ENCODE measurements at places on chromosomes 4 and X.

- DNase-seq, result no peak
Measured at GRCh38 chr4:138542191-138542776, 300.1 kb upstream of the SLC7A11 start.

DNA sequence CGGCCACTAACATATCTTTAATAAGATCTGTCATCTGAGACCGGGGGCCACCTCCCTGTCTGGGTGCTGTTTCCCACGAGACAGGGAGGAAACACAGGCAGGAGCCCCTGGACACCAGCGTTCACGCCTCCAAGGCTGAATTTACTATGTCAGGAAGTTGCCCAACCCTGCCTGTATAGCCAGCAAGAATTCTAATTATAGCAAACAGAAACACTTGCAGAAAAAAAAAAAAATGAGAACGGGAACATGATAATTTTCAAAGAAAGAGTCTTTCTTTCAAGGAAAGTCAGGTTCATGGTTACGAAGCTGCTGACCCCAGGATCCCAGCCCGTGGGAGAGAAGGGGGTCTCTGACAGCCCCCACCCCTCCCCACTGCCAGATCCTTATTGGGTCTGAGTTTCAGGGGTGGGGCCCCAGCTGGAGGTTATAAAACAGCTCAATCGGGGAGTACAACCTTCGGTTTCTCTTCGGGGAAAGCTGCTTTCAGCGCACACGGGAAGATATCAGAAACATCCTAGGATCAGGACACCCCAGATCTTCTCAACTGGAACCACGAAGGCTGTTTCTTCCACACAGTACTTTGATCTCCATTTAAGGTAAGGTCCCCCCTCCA is at the start of gene IL3RA:
TSS of gene IL3RA (plus strand) at position 455 of the 613 bp plus-strand sequence. CDS start 4,981 bp downstream, outside the sequence.
- no peak for DNase-seq

DNA sequence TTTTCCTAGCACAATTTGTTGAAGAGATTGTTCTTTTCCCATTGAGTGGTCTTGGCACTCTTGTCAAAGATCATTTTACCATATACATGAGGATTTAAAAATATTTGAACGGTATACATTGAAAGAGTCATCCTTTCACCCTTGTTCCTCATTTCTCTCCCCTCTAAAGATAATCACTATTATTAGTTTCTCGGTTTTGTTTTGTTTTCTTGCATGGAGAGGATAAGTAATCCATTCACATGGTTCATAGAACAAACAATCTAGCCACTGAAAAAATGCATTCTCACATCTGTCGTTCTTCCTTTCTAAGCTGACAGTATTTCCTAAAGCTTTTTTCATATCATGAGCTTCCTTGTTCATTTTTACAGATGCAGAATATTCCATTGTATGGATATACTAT is 39.2 kb upstream of the MSMO1 start:
- DNase-seq, result no peak

DNA sequence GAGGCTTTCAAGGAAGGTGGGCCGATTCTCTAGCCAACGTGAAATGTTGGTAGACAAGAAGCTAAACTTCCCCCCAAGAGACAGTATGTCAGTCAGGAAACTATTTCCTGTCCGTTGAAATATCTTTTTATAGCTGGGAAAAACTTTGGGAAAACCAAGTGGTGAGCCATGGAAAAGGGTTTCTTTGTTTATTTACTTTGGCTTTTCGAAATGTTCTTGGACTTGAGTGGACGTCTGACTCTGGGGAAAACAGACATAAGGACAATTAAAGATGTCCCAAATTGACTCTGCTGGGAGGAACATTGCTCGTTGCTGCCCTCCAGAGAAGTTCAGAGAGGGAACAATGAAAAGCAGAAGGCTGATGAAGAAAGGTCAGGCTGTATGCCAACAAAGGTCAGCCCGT is 295.4 kb downstream of the RAPGEF2 start:
- no peak for DNase-seq

DNA sequence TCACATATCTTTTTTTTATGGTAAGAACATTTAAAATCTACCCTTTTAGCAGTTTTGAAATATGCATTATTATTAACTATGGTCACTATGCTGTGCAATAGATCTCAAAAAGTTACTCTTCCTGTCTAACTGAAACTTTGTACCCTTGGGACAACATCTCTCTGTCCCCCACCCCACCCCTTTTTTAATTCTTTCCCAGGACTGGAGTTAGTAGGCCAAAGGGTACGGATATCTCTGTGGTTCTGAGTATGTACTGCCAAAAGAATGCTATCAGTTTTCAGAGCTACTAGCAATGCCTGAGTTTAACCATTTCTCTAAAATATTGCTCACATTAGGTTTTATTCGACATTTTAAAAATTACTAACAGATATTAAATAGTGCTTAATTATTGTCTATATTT is 4.7 kb upstream of the FAM241A start:
- no peak for DNase-seq

DNA sequence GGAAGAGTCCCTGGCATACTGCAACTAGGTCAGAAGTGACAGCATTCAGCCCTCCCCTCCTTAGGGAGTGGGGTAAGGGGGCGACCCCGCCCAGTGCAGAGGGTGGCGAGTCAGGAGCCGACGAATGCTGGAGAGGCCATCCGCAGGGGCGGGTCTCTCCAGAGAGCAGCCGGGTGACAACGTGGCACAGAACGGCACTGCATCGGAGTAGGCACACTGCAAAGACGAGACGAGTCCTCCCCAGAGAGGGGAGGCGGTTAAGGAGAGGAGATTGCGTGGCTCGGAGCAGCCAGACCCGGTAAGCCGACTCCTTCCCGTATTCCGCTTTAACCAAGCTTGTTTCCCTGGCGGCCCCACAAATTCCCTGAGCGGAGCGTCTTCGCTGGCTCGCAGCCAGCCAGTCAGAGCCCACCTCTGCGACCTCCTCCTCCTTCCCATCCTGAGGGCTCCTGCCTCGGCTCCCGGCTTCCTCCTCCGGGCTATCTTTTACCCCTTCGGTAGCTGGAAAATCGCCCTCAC is 54.9 kb downstream of the LINC00632 start:
- DNase-seq, result no peak

DNA sequence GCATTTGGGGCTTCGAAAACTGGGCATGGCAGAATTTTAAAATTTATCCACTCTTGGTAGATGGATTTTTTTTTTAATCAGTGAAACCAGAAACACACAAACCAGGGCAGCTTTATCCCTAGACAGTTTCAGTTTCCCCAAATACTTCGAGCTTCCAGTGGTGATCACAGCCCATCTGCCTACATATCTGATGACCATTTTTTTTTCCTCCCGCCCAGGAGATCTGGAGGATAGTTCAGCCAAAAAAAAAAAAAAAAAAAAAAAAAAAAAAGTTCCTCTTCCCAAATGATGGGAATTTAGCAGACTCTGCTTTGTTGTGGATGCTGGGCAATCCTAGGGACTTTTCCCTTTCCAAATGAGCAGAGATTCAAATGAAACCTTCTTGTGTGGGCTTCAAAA is 1.0 kb upstream of the TBC1D9 start:
- no peak for DNase-seq

GRCh38 chr4:26028793-26029567 is 115.0 kb downstream of the SMIM20 start:
- peak; percentile 22 for DNase-seq

DNA sequence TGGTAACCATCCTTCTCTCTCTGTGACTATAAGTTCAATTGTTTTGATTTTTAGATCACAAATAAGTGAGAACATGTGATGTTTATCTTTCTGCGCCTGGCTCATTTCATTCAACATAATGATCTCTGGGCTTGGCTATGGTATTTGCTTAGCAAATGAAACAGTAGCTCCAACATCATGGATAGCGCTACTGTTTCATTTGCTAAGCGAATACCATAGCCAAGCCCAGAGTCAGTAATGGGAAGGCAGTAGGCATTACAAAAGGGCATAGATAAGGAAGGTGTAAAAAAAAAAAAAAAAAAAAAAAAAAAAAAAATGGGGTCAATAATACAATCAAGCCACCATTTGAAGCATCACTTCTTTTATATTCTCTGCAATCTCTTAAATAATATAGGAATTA is 469.0 kb upstream of the ATOH1 start:
- DNase-seq, result no peak

- DNase-seq, result no peak
Measured at GRCh38 chr4:39998659-39999345, 21.1 kb upstream of the PDS5A start.

DNA sequence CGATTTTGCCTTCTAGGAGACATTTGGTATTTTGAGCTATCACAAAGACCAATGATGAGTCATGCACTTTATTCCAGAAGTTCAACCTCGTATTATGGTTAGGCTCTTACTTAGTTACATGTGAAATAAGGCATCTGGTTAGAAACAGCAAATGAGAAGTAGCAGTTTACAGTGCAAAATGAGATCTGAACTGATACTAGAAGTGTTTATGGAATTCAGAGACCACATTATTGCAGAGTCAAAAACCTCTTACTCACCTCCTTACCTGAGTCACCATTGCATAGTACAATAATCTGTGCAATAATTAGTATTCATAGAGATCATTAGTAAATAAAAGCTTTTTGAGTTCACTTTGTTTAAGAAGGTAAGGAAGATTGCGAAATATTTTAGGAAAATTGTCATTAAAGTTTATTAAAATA is 38.7 kb downstream of the SEC24B start:
- no peak for DNase-seq

- no peak for DNase-seq
Measured at GRCh38 chrX:49111791-49112190, 11.7 kb downstream of the GPKOW start.

GRCh38 chr4:14524276-14524675 is 478.0 kb upstream of the CPEB2 start:
- no peak for DNase-seq

- no peak for DNase-seq
Measured at GRCh38 chr4:52407545-52407944, 251.6 kb downstream of the USP46 start.

GRCh38 chr4:76377911-76378310 is 43.0 kb downstream of the CCDC158 start:
- peak; percentile 8 for DNase-seq

- no peak for DNase-seq
Measured at GRCh38 chr4:79757600-79757999, 315.4 kb downstream of the ANTXR2 start.

GRCh38 chr4:94448815-94449375 is 2.8 kb upstream of the PDLIM5 start:
- no peak for DNase-seq

- DNase-seq, result no peak
Measured at GRCh38 chr4:2415881-2416563, 2.4 kb downstream of the ZFYVE28 start.

DNA sequence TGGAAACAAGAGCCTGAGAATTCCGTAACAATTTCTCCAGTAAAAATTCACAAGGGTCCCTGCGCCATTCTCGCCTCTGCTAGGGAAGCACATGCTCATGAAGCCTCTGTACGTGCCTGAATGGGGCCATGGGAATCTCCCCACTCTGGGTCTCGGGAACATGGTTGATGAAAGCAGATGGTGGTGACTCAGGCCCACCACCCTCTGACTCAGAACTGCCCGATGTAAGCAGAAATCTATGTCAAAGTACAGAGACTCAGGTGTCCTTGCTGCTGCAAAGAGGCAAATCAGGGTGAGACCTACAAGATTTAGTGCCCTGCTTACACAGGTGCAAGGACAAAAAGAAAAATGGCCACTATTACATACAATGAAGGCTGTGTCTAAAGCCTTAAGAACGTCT is 65.0 kb downstream of the SCD5 start:
- no peak for DNase-seq

- DNase-seq, result no peak
Measured at GRCh38 chr4:37246891-37247290, 2.3 kb downstream of the NWD2 start.
